ENCODE measurements at places on chromosomes 1 and 21. TPM values are rescaled to one million over a fixed set of nuclear protein-coding genes. Genes with fewer than 3 reads are reported as not detected.

The COL8A2 gene
- 0.04 TPM for polyA plus RNA-seq

GRCh38 chr21:35819134-35819533 lies 241.2 kb downstream of the SETD4 start:
- no peak overlapping the region for H3K4me3 ChIP-seq
- no peaks in the 10 kb centered on the region for H3K36me3 ChIP-seq
- no peak overlapping the region for H3K27ac ChIP-seq
- H3K4me1 ChIP-seq, result no peaks in the 10 kb centered on the region
- H3K27me3 ChIP-seq, result no peaks in the 10 kb centered on the region

The SRRM1 gene
- polyA plus RNA-seq, result 66.0 TPM

DNA sequence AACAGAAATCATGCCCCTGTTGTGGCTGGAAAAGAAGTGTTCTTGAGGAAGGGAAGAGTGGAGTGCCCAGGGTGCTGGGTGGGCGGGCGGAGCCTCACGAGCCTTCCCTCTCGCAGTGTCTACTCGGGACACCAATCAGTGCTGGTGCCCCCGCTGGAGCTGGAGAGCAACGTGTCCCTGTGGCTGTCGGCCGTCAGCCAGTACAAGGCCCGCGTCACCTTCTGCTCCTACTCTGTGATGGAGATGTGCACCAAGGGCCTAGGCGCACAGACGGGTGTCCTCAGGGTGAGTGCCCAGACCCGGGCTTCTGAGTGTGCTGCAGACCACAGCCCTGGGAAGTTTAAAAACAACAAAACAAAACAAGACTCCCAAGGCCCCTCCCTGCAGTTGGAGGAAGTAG lies 47.4 kb downstream of the S100B start:
- no peaks in the 10 kb centered on the region for H3K4me1 ChIP-seq
- H3K27me3 ChIP-seq, result no peaks in the 10 kb centered on the region
- no peak overlapping the region for H3K4me3 ChIP-seq
- no peak overlapping the region for H3K27ac ChIP-seq
- H3K36me3 ChIP-seq, result peaks cover 16% of the 10 kb centered on the region
- DNase-seq, result no peak

The PDE4B gene
- 1.9 TPM for polyA plus RNA-seq

GRCh38 chr1:230569201-230569600 lies 73.1 kb upstream of the COG2 start:
- no peak overlapping the region for H3K27ac ChIP-seq
- H3K36me3 ChIP-seq, result no peaks in the 10 kb centered on the region
- H3K27me3 ChIP-seq, result no peaks in the 10 kb centered on the region
- H3K4me3 ChIP-seq, result no peak overlapping the region

- DNase-seq, result no peak
- no peaks in the 10 kb centered on the region for H3K27me3 ChIP-seq
- H3K36me3 ChIP-seq, result no peaks in the 10 kb centered on the region
- H3K4me3 ChIP-seq, result no peak overlapping the region
- no peaks in the 10 kb centered on the region for H3K4me1 ChIP-seq
Measured at GRCh38 chr1:217586586-217586985, 44.3 kb downstream of the GPATCH2 start.

DNA sequence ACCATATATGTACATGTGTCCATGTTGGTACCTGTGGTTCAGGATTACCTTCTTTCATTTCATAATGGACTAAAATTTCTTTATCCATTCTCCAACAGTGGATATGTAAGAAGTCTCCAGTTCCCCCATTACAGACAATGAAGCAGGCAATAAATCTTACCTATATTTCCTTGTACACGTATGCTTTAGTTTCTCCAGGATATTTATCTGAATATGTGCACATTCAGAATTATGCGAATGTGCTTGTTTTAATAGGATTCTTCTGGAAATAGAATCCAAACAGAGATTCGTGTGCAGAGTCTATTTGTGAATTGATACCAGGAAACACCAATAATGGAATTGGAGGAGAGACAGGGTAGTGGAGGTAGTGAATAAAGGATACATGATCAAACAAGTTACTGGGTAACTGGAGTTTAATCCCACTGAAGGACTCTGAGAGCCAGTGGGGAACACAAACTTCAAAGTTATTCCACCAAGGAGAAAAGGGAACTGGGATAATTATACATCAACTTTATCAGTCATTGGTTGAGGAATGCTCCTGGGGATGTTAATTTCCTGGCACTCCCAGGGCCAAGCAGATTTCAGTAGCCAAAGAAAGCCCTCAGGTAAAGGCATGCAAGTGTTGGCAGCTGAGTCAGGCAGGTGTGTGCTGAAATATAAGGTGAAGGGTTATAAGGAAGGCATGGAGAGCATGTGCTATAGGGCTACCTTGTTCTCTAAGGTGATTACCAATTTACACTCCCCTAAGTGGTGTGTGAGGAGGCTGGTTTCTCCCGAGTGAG lies 374.9 kb upstream of the PBX1 start:
- H3K27me3 ChIP-seq, result no peaks in the 10 kb centered on the region
- H3K4me1 ChIP-seq, result no peaks in the 10 kb centered on the region
- no peak overlapping the region for H3K27ac ChIP-seq
- H3K4me3 ChIP-seq, result no peak overlapping the region
- DNase-seq, result no peak

The TRNP1 gene
- polyA plus RNA-seq, result 3.5 TPM

The FMO2 gene
- polyA plus RNA-seq, result 1.6 TPM

The ARMH1 gene
- polyA plus RNA-seq, result 2.2 TPM

The SAMSN1 gene
- 2.2 TPM for polyA plus RNA-seq

The KCNJ10 gene
- 0.48 TPM for polyA plus RNA-seq

- H3K27ac ChIP-seq, result no peak overlapping the region
- H3K4me3 ChIP-seq, result no peak overlapping the region
- H3K27me3 ChIP-seq, result no peaks in the 10 kb centered on the region
- H3K36me3 ChIP-seq, result no peaks in the 10 kb centered on the region
- H3K4me1 ChIP-seq, result peaks cover 7% of the 10 kb centered on the region
Measured at GRCh38 chr1:113018911-113019310, 54.1 kb upstream of the LRIG2 start.

The C1QA gene
- 243 TPM for polyA plus RNA-seq

DNA sequence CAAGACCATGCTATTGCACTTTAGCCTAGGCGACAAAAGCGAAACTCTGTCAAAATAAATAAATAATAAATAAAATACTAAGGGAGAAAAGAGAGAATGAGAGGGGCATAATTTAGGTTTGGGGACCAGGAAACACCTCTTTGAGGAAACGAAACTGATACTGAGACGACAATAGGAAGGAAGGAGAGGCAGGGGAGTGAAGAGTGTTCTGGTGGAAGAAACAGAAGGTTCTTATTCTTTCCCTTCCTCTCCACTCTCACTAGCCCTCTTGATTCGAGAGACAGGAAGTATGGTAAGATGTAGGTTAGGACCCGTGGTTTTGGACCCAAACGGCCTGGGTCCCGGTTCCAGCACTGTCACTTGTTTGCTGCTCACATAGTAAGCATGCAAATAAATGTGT lies 1.6 kb upstream of the NKAIN1 start:
- no peak overlapping the region for H3K4me3 ChIP-seq
- H3K36me3 ChIP-seq, result no peaks in the 10 kb centered on the region
- peaks cover 15% of the 10 kb centered on the region for H3K27me3 ChIP-seq
- H3K27ac ChIP-seq, result no peak overlapping the region

The OR2T33 gene
- polyA plus RNA-seq, result not detected

The ZNF683 gene
- not detected for polyA plus RNA-seq

DNA sequence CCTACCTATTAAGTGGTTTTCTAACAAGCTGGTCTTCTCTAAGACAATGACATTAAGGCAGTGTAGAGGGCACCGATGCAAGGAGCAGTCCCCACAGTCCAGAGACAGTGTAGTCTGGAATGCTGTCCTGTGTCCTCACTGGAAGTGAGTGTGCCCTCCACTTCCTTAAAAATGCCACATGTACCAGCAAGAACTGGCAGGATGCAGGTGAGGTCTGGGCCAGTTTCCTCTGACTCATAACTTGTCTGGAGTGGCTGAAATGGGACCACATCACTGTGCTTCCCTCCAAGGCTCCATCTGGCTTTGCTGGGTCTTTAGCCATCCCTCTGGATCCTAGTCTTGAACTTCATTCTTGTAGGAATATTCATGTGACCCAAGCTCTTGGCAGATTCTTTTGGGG lies 170.5 kb upstream of the KIAA0040 start:
- no peak overlapping the region for H3K4me3 ChIP-seq
- peaks cover 2% of the 10 kb centered on the region for H3K4me1 ChIP-seq
- no peaks in the 10 kb centered on the region for H3K36me3 ChIP-seq

The YY1AP1 gene
- 18.9 TPM for polyA plus RNA-seq

DNA sequence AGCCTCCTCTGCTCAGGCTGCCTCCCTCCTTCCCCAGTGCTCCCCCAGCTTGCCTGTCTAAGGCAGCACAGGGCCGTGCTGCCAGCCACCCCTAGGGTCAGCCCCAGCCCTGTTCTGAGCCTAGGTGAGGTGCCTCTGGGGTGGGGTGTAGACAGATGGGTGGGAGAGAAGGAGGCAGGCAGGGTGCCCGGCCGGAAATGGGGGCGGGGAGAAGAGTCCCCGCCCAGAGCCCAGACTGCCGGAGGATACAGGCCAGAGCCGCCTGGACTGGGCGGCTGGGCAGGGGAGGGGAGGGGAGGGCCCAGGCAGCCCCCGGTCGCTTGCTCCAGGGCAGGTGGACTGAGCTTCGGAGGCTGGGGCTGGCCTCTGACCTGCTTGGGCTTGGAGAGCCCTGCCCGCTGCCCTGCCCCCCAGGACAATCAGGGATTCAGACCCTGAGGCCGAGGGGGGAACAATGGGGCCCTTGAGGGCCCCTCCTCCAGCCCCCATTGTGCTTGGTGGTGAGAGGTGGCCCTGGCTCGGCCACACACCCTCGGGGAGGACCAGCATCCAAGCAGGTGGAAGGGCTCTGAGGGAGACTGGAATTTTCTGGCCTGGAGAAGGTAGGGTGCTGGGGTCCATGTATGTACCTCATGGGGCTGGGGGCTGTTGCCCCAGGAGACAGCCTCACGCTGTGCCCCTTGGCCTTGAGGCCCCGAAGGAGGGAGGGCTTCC lies at the start of gene GJC2:
Gene GJC2 (plus strand): TSS at position 525 of the 714 bp plus-strand sequence. CDS start 7,829 bp downstream, outside the sequence.
- H3K4me1 ChIP-seq, result no peaks in the 10 kb centered on the region
- no peak for DNase-seq
- no peak within 1 kb of the TSS for H3K4me3 ChIP-seq
- no peaks in the 10 kb centered on the region for H3K27me3 ChIP-seq
- peaks cover 9% of the 10 kb centered on the region for H3K36me3 ChIP-seq

DNA sequence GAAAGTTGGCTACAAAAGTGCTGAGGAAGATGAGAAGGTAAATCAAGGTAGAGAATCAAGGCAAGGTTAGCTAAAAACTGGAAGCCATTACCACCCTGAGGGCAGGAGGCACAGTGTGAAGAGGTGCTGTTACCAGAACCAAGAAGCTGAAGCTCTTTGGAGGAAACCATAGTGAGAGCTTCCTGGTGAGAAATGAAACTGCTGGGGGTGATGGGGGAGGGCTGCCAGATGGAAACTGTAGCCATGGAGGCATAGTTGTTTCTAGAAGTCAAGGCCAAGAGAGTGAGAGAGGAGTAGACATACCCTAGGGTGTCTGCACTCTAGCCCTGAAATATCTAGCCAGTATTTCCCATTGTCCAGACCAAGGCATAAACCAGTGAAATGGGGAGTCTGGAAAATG lies 28.7 kb downstream of the IFI44 start:
- no peak overlapping the region for H3K27ac ChIP-seq
- DNase-seq, result no peak
- H3K27me3 ChIP-seq, result no peaks in the 10 kb centered on the region
- H3K36me3 ChIP-seq, result no peaks in the 10 kb centered on the region
- H3K4me3 ChIP-seq, result no peak overlapping the region
